Effector CD4-positive, alpha-beta T cell (primary cell): ENCODE measurements at places on chromosomes 3 and 15.

DNA sequence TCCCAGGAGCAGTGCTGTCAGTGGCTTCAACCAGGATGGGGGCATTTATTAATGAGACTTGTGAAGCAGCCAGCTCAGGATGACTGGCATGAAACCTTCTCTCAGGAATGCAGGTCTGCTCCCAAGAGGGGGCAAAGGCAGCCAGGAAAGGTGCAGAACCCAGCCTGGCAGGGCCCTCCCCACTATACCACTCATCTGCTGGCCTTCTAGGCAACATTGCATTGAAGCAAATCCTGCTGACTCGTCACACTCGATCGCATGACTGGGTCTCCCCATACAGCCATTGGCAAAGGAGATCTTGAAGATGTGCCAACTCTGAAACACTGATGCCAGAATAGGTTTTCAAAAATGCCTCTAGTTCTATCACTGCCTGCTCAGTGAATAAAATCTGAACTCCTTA, 65.7 kb upstream of the CMTM7 start:
- no peak for DNase-seq

GRCh38 chr3:31981206-31982181, at the start of the genes OSBPL10 and ZNF860:
TSS of gene OSBPL10 (minus strand) at chr3:31981262. CDS start at chr3:31981179, 83 bp downstream.
TSS of gene ZNF860 (plus strand) at chr3:31981750. CDS start at chr3:31989080, 7,330 bp downstream.
- no peak for DNase-seq

DNA sequence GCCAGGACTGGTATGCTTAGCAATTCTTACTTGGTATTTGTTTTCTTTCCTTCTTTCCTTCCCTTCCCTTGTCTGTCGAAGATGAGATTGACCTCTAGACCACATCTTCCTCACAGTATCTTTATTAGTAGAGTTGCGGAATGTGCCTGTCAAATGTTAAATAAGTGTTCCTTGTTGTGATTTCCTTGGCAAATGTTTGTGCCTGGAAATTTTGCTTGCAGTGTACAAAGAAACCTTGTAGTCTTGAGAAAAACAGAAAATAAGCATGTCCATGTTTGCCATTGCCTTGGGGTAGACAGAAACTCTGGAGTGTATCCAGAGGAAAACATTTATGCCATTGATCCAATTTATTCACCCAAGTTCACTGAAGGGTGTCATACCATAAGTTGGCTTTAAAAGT, 79.5 kb upstream of the ZNF385D start:
- no peak for DNase-seq

- DNase-seq = no peak
These were observed 60.6 kb downstream of the USP8 start for GRCh38 chr15:50484781-50485180.

DNA sequence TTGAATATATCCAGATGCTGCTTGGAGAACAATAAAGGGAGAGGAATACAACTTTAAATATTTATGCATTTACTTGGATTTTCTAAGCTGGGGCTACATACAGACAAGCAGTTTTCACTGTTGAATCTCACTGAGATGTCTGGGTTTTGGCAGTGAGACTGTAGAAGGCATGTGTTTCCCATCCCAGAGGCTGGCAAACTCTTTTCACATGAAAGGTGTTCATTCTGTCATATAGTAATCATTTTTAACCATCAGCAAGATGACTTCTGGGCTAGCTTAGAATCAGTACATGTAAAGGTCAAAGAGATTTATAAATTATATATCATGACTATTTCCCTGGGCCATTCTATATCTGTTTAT, 218.7 kb upstream of the SGO1 start:
- DNase-seq = no peak

DNA sequence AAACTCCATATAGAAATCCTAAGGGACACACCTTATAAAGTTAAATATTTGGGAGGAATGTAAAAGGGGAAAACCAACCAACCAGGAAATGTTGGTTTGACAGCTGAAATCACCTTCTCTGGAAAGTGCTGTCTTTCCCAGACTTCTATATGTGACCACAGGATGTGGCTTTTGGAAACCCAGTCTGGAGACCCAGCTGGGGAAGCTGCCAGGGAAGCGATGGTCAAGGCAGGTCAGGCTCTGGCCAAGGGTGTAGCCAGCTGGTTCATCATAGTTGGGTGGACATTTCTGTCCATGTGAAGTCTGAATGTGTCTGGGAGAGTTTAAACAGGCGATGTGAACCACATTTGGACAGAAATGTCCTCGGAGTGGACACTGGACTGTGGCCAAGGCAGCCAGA, 73.9 kb downstream of the ARNT2 start:
- DNase-seq = no peak

DNA sequence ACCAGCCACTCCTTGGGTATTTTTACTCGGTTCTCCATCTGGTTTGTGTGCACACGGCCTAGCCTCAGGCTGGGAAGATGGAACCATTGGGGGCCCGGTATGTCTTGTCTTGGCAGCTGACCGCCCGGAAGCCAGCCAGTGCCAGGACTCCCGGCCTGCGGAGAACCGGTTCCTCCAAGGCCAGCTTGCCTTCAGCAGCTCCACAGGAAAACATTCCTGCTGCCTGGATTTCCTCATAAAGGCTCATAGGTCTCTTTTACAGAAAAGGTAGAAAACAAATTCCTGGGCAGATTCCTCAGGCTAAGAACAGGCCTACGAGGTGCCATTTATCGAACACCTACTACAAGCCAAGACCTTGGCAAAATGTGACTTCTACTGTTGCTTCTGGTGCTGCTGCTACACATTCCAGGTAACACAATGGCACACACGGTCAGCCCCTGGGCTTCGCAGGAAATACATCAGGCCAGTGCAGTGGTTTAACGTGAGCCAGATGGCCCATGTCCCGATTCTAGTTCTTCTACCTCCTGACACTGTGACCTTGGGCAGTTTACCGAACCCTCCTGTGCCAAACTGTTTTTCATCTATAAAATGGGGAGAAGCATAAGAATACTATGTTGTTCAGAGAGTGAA, 141.8 kb downstream of the OPA1 start:
- DNase-seq = no peak
